NCI-H1105 treated with DMSO at 0.1 percent for 48 hours (cell line): ENCODE measurements at places on chromosomes 16 and 17.

DNA sequence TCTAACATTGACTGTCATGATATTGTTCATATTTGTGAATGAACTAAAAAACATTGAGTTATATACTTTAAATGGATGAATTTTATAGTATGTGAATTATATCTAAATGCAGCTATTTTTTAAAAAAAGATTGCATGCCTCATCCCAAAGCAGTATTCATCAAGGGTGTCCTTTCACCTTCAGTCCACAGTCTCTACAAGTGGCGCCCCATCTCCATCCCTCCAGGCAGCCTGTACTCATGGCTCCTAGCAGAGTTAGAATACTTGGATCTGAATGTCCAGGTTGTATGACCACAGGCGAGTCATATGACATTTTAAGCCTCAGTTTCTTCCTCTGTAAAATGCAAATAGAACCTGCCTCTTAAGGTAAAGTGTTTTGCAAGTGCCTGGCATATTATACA lies 69.8 kb downstream of the TMEM100 start:
- no peak for DNase-seq

DNA sequence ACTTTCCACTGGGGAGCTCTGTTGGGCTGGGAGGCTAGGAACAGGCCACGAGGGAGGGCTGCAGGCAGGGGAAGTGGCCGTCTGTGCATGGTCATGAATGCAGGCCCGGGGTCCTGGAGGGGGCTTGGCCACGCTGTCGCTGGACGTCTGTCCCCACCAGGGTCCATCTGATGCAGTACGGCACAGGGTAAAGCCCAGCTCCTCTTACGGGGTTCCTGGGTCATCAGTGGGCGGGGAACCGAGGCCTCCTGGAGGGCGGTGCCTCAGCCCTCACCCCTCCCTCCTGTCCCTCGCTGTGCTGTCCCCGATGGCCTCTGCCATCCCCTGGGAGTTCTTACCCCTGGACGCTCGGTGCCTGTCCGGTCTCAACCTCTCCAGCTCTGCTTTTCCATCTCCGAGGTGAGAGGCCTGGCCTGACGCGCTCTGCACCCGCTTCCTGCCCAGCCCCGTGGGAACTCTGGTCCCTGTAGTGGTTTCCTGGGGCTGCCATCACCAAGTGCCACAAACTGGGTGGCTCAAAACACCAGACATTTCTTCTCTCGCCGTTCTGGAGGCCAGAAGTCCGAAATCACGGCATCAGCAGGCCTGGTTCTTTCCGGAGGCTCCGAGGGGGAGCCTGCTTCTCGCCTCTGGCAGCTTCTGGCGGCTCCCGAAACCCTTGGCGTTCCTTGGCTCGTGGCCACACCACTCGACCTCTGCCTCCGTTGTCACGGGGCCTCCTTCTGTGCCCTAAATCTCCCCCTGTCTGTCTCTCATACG lies 182.8 kb downstream of the SEC14L1 start:
- no peak for DNase-seq

GRCh38 chr16:52557236-52557635 lies 10.3 kb upstream of the TOX3 start:
- no peak for DNase-seq

DNA sequence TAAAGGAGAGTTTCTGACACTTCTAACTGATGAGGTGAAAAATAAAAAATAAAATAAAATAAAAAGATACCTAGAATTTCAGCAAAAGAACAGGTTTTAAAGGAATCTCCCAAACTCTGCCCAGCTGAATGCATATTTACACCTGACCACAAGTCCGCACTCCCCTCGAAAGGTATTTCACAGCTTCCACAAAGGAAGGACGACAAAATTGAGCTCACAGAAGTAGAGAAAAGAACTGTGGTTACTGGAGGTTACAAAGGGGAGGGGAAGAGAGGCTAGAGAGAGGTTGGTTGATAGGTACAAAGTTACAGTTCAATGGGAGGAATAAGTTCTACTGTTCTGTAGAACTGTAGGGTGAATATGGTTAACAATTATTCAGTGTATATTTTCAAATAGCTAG lies 5.0 kb downstream of the LITAF start:
- no peak for DNase-seq

DNA sequence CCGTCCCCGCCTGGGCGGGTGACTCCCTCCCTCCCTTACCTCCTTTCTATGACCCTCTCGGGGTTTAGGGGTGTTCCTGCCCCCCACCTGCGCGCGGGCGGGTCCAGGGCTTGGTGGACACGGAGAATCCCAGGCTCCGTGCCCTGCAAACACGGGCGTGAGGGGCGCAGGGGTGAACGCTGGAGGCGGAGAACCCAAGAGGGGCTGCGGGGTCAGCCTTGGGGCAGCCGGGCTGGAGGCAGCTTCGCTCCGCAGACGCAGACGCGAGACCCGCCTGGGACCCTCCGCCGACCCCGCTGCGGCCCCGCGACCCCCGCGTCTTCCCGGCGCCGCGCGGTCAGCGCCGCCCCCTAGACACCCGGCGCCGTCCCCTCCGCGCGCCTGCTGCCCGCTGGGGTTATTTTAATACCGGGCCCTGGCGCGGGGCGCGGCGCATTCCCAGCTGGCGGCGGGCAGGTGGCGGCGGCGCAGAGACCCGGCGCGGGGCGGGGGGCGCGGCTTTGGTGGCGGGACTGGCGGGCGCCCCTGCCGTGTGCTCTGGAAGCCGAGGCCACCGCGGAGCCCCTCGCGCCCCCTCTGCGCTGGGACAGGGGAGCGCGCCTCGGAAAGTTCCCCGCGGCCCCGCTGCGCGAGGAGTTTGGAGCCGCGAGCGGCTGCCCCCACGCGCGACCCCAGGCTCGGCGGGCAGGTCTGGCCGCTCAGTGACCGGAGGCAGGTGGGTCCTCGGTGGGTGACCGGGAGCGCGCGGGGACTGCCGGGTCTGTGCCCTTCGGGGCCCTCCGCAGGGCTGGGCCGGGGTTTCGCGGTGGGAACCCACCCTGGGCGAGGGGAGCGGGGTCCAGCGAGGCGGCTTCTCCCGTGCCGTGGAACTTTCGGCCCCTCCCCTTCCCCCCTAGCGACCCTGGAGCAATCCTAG lies at the start of gene UTS2R:
Gene UTS2R (plus strand): TSS at position 433 of the 916 bp plus-strand sequence. CDS start 2,560 bp downstream, outside the sequence.
- no peak for DNase-seq

DNA sequence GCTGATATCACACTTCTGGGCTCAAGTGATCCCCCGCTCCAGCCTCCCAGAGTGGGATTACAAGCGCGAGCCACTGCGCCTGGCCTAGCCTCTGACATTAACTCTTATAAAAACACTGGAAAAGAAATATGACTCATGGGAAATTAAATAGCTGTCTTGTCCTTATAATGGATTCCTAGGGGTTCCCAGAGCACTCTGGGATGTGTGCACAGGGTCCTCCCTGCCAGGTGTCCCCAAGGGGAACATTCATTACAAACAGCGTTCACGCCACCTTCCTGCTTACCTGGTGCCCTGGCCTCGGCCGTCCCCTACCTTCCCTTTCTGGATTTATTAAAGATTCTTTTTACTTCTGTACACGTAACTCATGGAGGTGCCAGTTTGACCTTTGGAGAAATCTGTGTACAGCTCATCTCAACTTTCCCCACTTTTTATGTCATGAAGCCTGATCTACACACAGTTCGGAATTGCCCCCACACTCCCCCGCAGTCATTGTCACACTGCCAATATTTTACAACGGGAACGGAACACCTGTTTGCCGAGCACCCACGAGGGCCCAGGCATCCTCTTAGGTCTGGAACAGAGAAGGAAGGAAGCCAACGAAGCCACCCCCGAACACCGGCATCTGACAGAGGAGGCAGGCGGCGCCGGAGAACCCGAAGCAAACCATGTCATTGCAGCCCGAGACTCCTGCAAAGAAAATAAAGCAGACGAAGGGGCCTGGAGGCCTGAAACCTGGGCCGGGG lies 39.7 kb upstream of the MEAK7 start:
- peak; percentile 71 for DNase-seq

DNA sequence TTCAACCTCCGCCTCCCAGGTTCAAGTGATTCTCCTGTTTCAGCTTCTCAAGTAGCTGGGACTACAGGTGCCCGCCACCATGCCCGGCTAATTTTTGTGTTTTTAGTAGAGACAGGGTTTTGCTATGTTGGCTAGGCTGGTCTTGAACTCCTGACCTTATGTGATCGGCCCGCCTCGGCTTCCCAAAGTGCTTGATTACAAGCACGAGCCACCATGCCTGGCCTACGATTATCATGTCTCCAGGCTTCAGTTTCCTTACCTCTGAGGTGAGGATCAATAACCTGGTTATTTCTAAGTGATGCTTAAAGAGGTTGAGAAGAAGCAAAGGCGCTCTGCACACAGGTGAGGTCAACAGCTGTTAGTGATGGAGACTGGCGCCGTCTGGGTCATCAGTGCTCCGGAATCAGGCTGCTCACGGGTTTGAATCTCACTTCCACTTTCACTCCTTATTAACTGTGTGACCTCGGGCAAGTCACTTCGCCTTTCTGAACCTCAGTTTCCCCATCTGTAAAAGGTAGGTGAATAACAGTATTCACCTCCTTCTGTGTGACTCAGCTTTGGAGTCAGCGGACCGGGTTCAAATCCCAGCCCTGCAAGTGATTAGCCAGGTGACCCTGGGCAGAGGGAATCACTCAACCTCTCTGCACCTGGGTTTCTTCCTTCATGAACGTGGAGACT lies 745 bp upstream of the ABCC1 start:
- no peak for DNase-seq

GRCh38 chr17:46894476-46895151 lies 28.3 kb upstream of the GOSR2 start:
- DNase-seq = no peak

GRCh38 chr16:31006086-31006385 lies 4.4 kb downstream of the STX1B start:
- no peak for DNase-seq

GRCh38 chr17:61324950-61325349 lies 74.7 kb upstream of the TBX2 start:
- no peak for DNase-seq

- DNase-seq = no peak
These were observed 12.2 kb downstream of the PRKCB start for GRCh38 chr16:23847948-23848347.

- DNase-seq = no peak
These were observed 4.1 kb upstream of the SSTR5 start for GRCh38 chr16:1068451-1068850.

DNA sequence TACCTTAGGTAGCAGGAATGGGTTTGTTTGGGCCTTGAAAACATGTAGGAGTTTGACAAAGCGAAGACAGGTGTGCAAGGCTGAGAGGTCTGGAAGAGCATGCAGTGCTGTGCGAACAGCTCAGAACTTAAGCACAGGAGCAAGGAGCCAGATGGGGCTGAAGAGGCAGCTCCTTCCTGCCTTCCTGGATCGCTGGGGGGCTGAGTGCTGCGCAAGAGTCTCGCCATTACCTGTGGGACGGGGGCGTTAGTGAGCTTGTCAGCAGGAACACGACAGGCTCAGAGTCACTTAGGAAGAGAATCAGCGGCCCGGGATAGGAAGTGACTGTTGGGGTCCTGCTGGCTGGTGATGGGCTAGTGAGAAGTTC lies 464 bp upstream of the MRM1 start:
- DNase-seq = no peak

DNA sequence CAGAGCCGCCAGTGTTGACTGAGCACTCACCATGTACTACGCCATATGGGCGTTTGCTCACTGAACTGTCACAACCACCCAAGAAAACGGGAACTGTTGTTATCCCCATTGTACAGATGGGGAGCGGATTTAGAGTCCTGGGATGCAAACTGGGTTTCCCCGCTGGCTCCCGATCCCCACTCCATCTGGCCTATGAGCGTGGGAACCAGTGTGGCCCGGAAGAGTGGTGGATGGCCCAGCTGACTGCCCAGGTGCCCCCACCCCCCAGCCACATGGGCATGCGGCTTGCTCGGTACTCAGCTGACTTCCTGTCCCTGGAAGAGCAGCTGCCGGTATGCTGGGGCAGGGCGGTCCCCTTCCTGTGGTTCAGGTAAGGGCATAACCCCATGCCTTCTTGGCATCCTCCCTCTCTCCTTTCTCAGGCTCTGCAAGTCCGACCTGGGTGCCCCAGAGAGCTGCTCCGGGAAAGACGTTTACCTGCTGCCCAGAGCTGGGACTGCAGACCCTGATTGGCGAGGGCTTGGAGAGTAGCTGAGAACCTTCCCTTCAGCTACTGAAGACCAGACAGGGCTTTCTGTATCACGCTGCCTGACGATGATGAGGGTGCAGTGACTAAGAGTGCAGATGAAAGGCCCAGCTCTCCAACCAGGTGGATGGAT lies 16.2 kb downstream of the SOCS3 start:
- no peak for DNase-seq

- DNase-seq = no peak
These were observed 183.3 kb downstream of the LGALS9B start for GRCh38 chr17:20284022-20284421.

GRCh38 chr17:50842506-50843149 lies 7.2 kb downstream of the WFIKKN2 start:
- no peak for DNase-seq
